NCI-H510A (cell line): ENCODE measurements at places on chromosomes 7 and 10.

DNA sequence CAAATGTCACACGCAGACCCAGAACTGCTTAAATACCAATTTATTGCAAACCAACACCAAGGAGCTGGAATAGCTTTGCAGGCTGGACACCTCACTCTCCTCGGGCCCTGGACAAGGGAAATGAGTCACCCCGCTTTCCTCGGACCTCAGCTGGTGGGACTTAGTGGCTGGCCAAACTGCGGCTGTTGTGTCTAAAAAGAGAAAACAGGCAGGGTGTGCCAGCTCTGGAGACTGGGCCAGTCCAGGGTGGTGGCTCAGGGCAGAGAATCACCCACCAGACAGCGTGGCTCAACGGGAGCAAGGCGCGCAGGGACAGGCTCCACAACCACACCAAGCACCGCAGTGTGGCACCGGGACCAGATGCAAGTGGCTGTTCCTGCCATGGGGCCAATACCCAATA lies 58.2 kb upstream of the CAMK2B start:
- no peak for DNase-seq

- no peak for DNase-seq
Measured at GRCh38 chr7:92739091-92739490, 97.3 kb downstream of the CDK6 start.

DNA sequence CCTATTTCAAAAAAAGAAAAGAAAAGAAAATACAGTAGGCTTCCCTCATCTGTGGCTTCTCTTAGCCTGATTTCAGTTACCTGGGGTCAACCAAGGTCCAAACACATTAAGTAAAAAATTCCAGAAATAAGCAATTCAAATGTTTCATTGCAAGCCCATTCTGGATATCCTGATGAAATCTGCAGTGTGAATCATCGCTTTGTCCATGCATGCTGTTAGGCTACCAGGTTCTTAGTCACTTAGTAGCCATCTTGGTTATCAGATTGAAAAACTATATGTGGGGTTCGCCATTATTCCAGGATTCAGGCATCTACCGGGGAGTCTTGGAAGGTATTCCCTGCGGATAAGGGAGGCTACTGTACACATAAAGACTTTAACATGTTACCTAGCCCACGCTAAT lies 991 bp upstream of the FAM204A start:
- no peak for DNase-seq

- DNase-seq, result no peak
Measured at GRCh38 chr7:131859147-131859821, 302.9 kb upstream of the PODXL start.

DNA sequence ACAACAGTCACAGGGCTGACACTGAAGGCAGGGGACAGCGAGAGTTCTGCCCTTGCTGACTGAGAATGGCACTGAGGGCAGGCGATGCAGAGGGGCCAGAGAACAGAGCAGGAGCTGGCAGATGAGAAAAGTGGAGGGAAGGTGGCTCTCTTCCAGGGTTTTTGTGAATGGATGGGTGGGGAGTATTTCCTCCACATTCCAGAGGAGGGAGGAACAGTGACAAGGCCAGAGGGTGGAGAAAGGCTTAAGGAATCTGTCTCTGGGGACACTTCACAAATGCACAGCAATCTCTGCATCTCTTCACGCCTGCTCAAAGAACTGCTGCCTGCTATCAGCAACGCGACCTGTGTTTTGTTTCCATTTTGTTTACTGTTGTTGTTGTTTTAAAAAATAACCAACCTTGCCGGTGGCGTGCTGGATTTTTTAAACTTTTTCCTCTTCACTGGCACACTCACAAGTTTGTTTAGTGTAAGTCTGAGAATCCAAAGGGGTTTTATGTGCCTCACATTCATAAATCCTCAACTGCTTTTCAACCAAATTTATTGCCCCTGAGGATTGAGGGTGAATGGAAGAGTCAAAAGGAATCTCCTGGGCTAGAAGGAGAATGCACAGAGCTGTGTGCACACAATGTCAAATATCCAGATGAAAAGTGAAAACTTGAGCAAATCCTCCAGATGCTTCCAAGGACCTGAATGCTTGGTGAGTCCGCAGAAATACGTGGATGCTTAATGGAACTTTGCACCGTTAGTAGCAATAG lies 129.3 kb downstream of the GLI3 start:
- DNase-seq, result no peak

- peak; percentile 21 for DNase-seq
Measured at GRCh38 chr10:76034353-76035205, 603.2 kb downstream of the LRMDA start.

DNA sequence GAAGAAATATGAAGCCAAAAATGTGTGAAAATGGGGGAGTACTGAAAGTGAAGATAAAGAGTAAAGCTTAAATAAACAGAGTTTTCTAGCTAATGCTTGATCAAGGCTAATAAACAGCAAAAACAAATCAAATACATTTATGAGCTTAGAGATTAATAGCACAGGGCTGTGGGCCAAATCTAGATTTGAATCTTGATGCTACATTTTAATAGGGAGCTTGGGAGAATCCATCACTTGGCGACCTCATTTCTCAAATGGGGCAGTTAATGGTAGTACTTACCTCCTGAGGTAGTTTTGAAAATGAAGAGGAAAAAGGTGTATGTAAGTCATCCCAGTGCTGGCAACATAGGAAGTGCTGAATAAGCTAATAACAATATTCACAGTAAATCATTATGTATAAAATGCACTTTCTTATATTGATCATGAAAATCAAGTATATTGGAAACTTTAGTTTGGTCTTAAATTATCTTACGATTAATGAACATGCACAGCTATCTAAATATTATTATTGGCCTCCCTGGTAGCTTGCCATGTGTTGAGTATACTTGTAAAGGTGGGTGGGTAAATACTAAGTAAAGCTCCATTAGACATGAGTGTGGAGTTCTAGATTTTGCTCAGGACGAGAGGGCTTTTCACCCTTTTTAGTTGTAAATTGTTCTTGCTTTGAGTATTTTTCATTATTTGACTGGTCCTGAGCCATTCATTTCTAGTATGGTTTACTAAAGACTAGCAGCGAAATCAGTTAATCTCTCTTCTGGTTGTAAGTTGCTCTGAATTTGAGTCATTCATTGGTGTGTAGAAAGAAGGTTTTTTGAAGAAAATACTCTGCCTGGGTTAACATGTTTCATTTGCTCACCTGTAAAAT lies 5.1 kb downstream of the BICC1 start:
- no peak for DNase-seq

DNA sequence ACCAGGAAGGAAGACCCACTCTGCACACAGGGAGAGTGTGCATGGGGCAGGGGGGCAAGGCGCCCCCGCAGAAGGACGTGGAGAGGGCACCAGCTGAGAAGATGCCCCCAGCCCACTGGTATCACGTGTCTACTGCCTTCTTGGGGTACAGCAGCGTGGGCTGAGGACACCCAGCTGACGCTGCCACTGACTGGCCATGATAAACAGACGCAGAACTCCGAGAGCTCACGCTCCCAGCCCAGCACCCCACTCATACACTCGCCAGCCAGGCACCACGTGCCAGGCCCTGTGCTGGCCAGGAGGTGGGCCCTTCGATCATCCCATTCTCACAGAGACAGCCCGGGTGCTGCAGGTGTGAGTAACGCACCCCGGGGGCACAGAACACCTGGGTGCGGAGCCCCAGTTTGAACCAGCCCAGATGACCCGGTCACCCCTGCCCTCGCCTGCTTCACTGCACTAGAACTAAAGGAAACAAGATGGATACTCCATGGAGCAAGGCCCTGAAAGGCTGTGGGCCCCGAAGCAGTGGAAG lies 199.8 kb downstream of the MAD1L1 start:
- DNase-seq, result no peak

DNA sequence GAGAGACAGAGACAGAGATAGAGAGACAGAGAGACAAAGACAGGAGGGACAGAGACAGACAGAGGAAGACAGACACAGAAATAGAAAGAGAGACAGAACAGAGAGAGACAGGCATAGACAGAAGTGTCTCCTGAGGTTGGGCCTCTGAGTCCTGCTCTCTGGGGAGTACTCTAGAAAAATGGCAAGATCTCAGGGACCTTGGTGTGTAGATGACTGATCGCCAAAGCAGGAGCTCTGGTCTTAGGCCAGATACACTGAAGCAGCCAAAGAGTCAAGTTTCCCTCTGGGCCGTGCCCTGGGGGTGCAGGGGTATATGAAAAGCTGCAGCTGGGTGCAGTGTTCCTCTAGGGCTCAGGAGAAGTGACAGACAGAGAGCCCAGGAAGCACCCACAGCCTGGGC lies 176.6 kb upstream of the TNS3 start:
- no peak for DNase-seq

- DNase-seq, result no peak
Measured at GRCh38 chr7:37119296-37119860, 329.3 kb downstream of the ELMO1 start.

DNA sequence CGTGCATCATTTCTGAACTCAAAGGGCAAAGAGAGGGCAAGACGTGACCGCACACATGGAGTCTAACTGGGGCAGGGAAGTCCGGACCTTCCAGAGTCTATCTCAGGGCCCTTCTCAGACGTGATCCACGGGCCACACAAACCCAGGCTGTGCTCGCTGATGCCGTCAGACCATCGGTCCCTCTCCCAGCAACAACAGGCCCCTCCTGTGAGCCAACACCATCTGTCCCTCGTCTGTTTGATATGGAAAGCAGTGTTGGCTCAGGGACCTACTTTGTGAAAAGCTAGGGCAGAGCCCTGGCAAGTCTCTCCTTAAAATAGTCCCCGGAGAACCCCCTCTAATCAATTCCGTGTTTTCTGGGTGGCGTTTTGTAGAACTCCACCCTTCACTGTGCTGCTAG lies 208.8 kb downstream of the TCERG1L start:
- no peak for DNase-seq

DNA sequence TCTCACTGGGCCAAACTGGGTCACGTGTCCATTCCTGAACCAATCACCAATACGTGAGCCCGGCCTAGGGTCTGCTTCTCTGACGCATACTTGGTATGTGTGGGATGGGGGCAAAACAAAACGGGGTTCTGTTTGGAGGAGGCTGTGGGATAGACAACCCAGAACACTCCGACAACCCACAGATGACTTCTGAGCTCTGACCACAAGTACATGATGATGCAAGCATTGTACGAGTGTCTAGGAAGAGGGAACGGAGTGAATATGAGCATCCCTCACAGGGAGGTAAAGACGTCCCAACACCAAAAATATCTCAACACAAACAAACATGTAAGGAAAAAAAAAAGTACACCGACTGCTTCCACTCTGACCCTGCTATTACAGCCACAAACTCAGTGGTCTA lies 5.6 kb downstream of the DAGLB start:
- DNase-seq, result no peak

- DNase-seq, result no peak
Measured at GRCh38 chr10:12237265-12238220, 41.6 kb downstream of the CDC123 start.

DNA sequence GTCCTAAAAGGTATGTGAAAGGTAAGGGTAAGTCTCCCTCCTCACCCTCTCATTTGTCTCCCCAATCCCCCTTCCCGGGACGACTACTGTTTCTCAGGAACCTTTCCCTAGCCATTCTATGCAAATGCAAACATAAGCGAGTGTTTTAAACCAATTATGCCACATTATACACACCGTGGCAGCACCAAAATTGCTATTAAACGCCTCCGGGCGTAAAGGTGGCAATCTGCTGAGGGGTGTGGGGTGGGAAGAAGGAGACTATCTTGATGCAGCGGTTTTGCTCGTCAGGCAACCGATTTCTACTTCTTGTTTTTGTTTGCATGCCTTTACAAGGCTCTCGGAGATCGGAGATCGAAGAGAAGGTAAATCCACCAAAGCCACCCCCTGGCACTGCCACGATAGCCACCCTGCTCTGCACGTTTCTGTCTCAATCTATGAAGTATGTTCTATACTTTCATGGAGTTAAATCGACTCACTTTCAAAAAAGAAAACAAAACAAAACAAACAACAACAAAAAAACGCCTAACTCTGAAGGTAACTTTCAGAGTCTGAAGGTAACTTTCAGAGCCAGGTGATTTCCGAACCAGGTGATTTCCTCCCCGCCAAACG lies 46.0 kb upstream of the CDK1 start:
- DNase-seq, result no peak

GRCh38 chr7:70322856-70323255 lies 724.6 kb downstream of the AUTS2 start:
- DNase-seq, result no peak

GRCh38 chr7:44465490-44465889 lies 25.0 kb downstream of the NUDCD3 start:
- no peak for DNase-seq
